Activated T-cell treated with anti-CD3 and anti-CD28 coated beads for 24 hours (primary cell): ENCODE measurements at places on chromosomes 2 and 18.
A peak's percentile ranks its signal among the peaks of the same experiment; 100 is the strongest.

DNA sequence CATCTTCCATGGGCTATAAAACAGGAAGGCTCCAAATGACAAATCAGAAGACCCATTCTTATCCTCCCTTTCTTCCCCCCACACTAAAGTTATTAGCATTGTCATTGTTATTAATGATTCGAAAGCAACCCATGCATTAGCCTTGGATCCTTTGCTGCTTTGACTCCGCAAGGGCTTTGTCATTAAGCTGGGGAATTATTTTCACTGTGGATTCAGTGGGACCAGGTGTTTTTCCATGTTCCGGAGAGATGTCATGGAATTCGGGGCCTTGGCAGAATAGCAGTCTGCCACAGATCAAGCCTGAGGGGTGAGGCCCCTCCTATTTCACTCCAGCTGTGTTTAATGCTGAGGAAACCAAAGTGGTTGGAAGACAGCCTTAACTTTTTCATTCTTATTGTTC, 357.1 kb downstream of the EN1 start:
- DNase-seq, result no peak

DNA sequence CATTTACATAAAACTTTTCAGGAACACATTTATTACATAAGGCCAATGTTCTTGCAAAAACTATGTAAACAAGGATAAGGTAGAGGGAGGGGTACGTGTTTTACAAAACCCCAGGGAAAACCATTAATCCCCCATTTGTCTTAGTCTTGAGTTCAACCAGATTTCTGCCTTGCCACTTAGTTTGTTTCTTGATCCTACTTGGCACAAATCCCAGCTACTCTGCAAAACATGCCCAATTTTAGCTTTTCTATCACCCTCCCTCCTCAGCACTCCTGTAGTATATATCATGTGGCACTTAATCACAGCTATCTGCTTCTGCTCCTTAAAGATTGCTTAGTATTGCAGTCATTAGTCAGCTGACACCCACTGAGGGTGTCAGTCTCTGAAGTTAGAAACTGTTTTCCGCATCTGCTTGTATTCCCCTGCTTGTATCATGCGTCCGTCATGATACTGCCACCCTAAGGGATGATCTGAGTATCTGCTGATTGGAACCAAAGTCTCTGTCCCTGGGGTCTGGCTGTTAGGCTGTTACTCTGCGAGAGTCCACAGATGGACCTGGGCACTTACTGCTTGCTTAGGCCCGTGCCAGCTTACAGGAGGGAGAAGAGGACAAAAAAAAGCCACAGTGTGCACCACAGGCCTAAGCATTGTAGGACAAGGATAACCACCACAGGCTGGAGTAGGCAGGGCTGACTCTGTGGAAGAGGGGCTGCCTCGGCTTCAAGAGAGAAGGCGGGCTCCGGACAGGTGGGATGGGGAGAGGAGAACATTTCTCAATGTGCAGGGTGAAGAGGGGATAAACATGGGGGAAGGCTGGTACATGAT, 82.2 kb downstream of the EPAS1 start:
- DNase-seq, result no peak

- no peak for DNase-seq
These were observed 120.5 kb upstream of the SCN7A start for GRCh38 chr2:166614503-166614902.

DNA sequence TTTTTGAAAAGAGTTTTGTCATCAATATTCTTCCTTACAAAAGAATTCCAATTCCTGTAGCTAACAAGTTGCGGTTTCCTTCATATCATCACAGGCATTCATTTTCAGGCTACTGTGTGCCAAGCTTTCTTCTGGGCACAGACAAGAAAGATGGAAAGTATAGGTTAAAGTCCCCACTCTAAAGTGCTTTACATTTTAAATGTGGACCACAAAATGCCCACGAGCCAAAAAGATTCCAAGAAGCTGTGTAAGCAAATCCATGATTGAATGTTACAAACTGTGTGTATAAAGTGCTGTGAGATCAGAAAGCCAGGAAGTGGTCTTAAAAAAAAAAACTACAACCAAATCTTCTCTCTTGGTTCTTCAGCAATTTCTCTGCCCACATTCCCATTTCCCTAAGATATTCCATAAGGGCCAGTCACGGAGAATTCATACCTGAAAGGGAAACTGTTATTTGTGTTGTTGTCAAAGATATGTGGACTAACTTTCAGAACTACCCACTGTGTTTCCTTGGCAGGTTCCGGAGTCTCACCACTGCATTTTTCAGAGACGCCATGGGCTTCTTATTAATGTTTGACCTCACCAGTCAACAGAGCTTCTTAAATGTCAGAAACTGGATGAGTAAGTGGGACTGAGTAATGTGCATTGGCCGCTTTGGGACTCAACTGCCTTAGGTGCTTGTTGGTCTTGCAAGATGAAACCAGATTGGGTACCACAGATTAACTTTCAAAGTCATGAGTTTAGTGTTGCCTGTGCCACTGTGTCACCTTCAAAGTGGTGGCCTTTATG, 55.7 kb downstream of the RAB27B start:
- DNase-seq, result no peak

DNA sequence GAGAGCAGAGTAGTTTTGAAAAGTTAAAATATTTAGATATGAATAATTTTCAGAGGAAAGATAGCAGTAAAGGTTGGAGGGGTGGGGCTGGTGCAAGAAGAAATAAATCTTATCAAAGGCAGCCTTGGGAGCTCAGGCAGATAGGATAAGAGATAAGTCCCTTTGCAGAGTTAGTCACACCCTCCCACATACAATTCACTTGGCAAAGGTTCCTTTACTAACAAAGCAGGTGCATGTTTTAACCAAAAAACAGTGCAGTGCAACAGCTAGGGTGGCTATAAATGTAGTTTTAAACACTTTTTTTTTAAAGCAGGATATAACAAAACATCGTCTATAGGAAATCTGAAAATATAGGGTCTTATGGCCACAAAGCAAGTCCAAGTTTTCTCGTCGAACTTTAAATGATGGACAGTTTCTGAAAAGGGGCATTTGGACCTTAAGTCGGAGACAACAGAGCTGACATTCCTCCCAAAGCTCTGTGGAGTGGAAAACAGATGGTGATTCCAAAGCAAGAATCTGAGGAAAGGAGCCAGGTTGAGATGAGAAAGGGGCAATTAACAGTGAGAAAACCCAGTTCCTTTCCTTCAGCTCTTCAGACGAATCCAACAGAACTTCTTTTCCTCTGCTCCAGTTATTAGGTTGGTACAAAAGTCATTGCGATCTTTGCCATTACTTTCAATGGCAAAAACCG, 53.0 kb downstream of the EPHA4 start:
- no peak for DNase-seq

DNA sequence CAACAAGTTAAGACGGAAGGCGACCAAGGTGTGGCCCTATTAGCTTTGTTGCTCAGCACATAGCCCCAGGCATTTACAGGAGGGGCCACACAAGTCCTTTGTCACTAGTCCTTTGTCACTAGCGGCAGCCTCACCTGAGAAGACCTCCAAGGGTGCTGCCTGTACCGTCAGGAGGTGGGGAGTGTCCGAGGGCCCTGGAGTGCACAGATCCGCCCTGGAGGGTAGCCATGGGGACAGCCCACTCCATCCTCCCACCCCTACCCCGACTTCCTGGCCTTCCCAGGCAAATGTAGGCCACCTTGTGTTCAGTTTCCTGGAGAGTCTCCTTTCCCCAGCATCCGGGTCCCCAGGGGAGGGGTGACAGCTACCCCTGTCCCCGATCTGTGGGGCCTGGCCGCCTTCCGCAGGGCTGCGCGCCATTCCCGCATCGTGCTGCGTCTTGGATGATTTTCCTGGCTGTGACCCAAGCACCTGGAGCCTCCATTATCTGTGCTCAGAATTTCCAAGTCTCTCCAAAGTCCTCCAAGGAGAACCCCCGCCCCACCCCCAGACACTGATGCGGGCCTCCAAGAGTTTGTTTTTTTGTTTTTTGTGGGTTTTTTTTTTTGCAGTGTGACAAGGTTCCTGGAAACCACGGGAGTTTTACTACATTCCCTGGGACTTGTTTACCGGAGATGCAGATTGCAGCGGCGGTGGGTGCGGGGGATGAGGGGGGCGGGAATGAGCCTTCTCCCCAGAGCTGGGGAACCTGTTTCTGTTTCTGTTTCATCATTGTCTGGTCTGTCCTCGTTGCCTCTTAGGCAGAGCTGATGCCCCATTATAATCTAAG, 28.6 kb downstream of the TEX44 start:
- no peak for DNase-seq

DNA sequence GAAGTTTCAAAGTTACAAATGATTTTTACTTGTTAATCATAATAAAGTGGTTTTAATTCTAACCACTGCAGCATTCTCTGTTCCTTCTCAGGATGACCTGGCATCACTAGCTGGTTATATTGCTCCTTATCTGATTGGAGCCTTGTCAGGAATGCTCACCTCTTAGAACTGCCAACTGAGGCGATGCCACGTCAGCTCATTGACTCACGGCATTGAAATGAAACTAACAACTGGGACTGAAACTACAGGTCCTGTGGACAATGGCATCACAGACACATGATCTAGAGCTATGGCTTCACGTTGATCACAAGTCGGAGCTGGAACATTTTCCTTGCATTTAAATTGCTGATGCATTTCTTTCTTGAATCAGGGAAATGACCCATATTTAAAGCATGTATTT, 54.9 kb upstream of the MAP2 start:
- no peak for DNase-seq

- no peak for DNase-seq
These were observed 1.2 kb downstream of the HOXD4 start for GRCh38 chr2:176152350-176153181.

GRCh38 chr2:224086226-224086914, 47.3 kb upstream of the SERPINE2 start:
- no peak for DNase-seq

GRCh38 chr18:42163321-42163720, 208.3 kb downstream of the PIK3C3 start:
- no peak for DNase-seq

GRCh38 chr18:61474341-61474740, 141.1 kb downstream of the CDH20 start:
- DNase-seq, result no peak

DNA sequence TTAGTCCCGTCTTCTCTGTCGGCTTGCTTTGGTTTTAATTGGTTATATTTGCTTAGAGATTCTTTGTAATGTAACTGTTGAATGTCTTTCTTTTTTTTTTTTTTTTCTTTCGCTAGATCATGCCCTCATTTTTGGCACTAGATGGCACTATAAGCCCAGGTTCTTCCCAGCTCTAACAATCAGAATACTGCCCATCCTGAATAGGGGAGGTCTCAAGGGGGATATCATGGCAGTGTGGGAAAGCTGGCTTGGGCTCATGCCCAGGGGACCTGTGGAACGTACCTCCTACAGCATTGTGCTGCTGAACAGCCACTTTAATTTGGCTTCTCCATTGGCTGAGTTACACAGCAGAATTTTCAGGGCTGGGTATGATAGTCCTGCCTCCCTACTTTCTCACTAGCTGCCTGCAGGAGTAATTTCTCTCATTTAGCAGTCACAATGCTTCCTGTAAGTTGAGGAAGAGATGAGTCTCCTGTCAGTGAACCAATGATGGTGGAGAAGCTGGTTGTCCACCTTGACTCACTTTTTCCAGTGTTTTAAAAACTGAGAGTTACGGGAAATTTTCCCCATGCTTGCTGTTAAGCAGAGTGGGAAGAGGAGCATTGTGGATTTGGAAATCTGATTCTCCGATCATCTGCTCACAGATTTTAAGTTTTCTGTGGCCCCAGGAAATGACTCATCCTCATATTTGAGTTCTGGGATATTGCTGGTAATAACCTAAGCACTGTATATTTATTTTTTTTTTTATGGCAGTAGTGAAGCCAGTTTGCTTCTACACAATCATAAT, 47.2 kb downstream of the RAD51AP2 start:
- no peak for DNase-seq

GRCh38 chr2:45191976-45192375, 182.7 kb upstream of the SIX2 start:
- no peak for DNase-seq

DNA sequence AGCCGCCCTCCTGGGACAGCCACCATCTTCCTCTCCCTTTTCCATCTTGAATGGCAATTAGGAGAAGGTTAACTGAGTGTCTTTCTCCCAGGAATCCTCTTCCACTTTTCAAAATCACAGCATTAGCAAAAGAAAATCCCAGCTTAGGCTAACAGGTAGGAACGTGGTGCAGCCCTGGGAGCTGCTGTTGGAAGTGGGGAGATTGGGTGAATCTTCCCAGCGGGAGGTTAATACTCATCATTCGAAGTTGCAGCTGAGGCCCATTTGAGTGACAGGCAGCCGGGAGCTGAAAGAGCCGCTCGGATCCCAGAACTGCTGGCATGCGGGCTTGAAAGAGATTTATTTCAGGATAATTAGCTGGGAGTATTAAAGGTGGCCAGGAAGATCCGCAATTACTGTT, 306.0 kb downstream of the BCL11A start:
- no peak for DNase-seq

- DNase-seq, result no peak
These were observed 59.9 kb downstream of the AGAP1 start for GRCh38 chr2:235553696-235554100.

DNA sequence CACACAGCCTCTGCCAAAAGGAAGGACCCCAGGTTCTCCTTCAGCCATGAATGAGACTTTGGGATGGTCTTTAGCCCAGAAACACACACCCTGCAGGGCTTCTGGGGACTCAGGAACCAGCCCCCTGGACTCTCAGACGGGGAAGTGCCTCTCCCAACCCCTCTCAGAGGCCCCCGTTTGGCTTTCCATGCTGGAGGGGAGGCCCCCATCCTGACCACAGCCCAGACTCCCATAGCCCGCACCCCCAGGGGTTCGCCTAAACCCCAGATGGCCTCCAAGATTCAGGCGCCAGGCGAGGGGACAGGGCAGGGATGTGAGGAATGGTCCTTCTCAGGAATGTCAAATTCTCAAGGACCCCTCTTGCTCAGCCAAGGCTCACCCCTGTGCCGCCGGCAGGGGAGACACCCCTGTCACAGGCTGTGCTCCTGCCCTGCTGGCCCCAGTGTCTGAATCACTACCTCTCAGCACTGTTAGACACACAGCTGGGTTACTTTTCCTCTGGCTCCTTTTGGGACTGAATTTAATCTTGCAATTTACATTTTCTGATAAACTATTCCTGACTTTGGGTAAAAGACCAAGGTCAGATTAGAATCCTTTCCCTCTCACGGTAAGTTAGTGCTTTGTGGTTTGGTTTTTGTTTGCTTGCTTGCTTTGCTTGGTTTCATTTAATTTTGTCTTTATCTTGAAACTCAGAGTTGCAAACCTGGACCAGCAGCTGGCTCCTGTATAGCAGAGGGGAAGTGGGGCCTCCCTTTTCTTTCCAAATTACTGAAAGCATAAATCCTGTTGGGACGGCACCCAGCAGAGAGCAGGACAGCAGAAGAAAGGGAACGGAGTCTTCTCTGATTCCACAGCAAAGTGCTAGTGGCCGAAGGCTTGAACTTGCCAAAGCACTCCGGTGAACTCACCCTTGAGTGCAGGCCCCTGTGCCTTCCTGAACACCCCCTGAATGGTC, 198.9 kb upstream of the RAB6C start:
- no peak for DNase-seq

GRCh38 chr2:173355132-173355865, 627 bp downstream of the CDCA7 start:
- peak; percentile 11 for DNase-seq

GRCh38 chr2:14336759-14337382, 295.6 kb upstream of the LRATD1 start:
- DNase-seq, result no peak
